ENCODE measurements at places on chromosomes 7 and 10.
A peak's percentile ranks its signal among the peaks of the same experiment; 100 is the strongest.

- H3K27me3 ChIP-seq: no peaks in the 10 kb centered on the region
- peaks cover 59% of the 10 kb centered on the region for H3K4me1 ChIP-seq
- peak overlapping the region; percentile 91 for H3K27ac ChIP-seq
Measured at GRCh38 chr10:69952069-69952800, 100.4 kb upstream of the MACROH2A2 start.

- H3K4me3 ChIP-seq: no peak overlapping the region
- DNase-seq: no peak
- H3K27ac ChIP-seq: no peak overlapping the region
- no peaks in the 10 kb centered on the region for H3K4me1 ChIP-seq
- H3K36me3 ChIP-seq: no peaks in the 10 kb centered on the region
Measured at GRCh38 chr7:15602236-15602635, 40.4 kb upstream of the AGMO start.

- no peak overlapping the region for H3K4me3 ChIP-seq
- H3K27me3 ChIP-seq: peaks cover 9% of the 10 kb centered on the region
- no peaks in the 10 kb centered on the region for H3K36me3 ChIP-seq
Measured at GRCh38 chr10:71587941-71588573, 131.5 kb downstream of the C10orf105 start.

DNA sequence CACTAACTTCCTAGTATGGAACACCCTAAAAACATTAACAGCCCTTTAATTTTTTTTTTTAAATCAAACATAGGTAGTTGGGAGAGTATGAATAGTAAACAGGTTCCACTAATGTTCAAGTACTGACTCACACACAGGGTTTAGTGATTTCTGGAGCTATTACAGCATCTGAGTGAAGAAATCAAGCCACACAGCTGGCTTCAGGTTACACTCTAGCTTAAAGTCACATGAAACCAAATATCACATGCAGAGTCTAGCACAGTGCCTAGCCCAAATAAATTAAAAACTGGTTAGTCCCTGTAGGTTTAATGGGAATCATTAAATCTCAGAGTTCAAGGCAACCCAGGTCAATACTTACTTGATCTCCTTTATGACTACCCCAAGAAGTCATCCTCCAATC lies 11.6 kb downstream of the PANK1 start:
- H3K36me3 ChIP-seq: peaks cover 3% of the 10 kb centered on the region
- H3K27me3 ChIP-seq: no peaks in the 10 kb centered on the region
- H3K4me1 ChIP-seq: no peaks in the 10 kb centered on the region
- no peak overlapping the region for H3K4me3 ChIP-seq
- no peak overlapping the region for H3K27ac ChIP-seq

DNA sequence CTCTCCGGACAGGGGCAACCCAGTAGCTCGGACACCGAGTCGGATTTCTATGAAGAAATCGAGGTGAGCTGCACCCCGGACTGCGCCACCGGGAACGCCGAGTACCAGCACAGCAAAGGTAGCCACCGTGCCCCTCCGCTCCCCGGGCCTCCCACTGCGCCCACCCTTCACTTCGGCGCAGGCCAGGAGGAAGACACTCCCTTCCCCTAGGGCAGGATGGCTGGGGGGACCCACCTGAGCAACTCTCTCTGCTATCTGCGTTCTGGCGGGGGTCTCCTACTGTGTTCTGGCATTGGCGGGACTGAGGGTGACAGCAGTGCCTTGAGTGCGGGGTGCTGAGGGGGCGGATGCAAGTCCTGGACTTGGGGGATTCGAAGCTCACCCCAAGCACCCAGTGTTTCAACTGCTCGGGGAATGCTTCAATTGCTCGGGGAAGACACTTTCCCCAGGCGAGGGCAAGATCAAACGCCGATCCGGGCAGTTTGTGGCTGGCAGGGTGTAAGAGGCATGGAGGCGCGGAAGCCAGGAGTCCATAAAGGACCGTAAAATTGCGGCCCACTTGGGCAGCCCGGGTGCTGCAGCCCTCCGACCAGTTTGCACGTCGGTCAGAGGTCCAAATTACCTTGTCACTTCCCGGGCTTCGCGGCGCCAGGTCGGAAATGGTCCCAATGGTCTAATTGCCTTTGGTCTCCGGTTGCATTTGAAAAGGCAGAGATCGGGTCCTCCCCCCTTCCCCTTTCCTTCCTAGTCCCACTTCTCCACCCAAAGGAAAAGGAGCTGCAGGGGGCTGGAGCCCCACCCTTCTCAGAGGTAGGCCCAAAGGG lies 950 bp downstream of the EVX1 start:
- H3K4me1 ChIP-seq: peaks cover 23% of the 10 kb centered on the region
- DNase-seq: no peak
- H3K36me3 ChIP-seq: peaks cover 2% of the 10 kb centered on the region
- peak overlapping the region; percentile 88 for H3K27ac ChIP-seq
- peaks cover 81% of the 10 kb centered on the region for H3K27me3 ChIP-seq

DNA sequence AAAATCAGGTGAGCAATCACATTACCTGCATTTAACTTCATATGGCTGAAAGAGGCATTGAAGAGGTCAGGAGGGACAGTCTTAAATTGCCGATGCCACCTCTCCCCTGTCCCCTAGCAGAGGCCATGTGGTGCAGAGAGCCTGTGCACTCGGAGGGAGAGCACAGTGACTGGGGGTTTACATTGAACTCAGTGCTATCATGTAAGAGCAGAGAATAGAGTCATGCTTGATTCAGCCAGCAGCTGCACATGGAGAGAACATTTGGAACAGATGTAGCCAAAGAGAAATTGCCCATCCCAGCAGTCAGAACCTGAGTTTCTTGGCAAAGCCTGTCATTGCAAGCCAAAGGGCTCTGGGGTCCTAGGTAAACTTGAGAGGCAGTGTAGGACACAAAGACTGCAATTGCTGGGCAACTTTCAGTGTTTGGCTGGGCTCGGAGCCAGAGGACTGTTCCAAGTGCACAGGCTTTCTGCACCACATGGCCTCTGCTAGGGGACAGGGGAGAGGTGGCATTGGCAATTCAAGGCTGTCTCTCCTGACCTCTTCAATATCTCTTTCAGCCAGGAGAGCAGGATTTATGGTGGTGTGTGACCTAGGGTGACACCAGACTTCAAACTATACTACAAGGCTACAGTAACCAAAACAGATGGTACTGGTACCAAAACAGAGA lies 267.1 kb downstream of the REEP3 start:
- no peak overlapping the region for H3K4me3 ChIP-seq
- no peak for DNase-seq
- no peak overlapping the region for H3K27ac ChIP-seq
- peaks cover 31% of the 10 kb centered on the region for H3K27me3 ChIP-seq

Data from stimulated activated naive B cell treated with anti-CD40 and anti-IgM and Interleukin-4, amounts not matched to agents 10 μg/mL and 1 μg/mL and 100 μg/mL, for 72 hours (primary cell).